ENCODE measurements at places on chromosomes 2 and 18.

DNA sequence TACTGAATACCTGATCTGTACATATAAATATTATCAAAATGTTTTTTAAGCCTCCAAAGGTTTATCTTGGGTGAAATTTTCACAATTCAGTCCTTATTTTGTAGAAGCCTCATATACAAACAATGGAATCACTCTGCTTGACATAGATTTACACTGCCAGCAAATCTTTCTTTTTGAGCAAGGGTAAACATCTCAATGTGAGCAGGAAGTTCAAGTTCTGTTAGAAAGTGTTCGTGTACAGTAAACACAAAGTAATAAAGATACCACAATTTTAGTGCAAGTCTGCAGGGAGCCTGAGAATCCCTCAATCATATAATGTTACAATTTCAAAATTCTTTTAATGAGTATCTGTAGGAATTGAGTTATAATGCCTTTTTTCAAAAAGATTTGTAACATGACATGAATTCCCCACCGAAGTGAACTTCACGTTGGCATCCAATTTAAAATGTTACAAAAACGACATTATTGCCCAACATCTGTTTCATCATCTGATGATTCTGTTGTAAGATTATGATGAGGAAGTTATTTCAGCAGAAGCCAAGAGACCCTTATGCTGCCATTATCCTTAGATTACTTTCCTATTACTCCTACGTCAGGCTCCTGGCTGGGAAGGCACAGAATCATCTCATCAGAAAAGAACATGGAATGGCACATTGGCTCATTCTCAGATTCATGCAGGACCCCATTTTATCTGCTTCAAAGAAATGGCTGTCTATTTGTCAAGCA lies 283.9 kb upstream of the ACVR2A start:
- DNase-seq, result no peak

DNA sequence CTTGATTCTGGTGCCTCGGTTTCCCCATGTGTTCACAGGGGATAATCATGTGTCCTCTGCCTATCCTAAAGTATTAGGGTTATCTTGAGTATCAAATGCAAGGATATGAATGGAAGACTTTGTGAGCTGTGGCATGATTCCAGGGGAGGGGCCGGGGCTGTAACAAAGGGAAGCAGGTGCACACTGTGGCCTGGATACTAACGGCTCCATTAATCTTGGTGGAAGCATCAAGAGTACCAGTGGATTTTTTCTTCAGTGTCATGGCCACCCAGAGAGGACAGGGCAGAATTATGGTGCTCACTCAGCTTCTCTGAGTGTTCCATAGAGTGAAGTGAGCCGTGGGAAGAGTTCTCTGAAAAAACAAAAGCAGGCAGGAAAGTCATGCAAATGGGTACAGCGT lies 320.1 kb downstream of the ALK start:
- DNase-seq, result no peak

DNA sequence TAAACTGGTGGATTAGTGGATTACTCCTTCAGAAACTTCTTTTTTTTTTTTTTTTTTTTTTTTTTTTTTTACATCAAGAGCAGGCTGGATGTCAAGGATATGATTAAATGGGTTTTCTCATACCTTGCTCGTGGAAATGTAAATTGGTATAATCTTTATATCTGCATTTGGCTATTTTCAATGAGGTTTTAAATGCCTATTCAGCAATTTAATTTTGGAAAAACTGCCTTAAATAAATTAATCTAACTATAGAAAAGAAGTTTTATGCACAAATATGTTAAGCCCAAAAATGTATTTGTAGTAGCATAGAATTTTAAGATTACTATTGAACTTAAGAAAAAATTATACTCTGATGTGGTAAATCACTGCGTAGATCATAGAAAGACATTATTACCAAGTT lies 11.4 kb upstream of the GAREM1 start:
- DNase-seq, result no peak

- DNase-seq, result peak; percentile 16
Measured at GRCh38 chr2:173151671-173152401, 76.2 kb downstream of the MAP3K20 start.

- no peak for DNase-seq
Measured at GRCh38 chr18:79259218-79259617, 136.5 kb upstream of the NFATC1 start.

DNA sequence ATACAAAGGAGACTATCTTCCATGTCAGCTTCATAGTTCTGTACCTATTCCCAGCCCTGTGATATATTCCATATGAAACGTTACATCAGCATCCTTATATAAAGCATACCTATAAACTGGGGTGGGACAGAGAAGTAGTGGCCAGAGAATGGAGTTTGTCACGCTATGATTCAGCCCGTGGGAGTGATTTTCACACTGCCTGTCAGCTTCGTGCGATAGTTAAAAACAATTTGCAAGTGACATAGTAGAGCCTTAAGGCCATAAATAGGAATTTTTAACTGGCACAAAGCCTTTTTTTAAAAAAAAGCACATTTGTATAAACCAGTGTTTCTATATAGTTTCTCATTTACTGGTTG lies 30.2 kb downstream of the PKP4 start:
- DNase-seq, result no peak

DNA sequence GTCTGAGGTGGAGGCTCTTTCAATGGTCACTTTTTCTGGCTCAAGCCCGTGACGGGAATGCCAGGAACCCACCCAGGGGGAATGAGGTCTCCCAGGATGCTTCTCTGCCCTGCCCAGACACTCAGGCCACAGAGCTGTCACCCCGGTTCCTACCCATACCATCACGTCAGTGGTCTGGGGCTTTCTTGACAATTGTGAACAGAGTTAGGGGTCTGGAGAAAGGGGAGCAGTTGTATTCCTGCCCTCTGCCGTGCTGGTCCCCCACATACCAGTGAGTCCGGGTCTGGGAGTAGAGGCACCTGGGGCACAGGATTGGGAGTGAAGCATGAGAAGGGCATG lies 97.2 kb downstream of the B3GNT2 start:
- DNase-seq, result no peak

- DNase-seq, result no peak
Measured at GRCh38 chr2:23401427-23402204, 16.6 kb downstream of the KLHL29 start.

DNA sequence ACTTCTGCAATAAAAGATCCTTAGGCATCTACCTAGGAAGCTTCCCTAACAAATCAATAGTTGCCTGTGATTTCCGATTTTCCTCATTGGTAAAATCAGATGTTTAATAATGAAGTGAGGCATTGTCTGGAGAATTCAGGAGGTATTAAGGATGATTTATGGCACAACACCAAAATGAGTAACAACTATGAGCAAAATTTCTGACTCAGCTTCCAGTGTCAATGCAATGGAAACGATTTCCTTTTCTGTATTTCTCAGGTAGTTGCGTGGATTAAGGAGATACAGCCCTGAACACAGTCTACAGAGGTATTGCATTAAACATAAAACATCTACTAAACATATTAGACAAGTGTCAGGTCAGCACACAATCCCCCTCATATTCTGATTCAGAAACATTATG lies 99.5 kb downstream of the EPB41L3 start:
- no peak for DNase-seq

GRCh38 chr18:37537868-37538525 lies 27.6 kb downstream of the CELF4 start:
- peak; percentile 3 for DNase-seq

DNA sequence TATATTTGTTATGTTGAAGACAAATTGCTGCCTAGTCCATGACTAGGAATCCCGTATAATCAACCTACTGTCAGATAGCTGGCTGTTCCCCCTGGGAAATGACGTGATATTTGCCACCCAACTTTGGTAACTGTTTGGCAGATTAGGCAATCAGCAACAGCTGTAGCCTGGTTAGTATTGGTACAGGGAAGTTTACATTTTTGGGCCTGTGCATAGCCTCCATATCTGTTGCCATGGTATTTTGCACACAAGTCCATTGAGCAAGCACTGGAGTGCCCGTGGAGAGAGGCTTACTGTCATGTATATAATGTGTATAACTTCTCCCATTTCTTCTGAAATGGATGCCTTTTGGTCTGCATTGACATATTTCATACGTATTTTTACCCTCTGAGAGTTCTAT lies 27.7 kb downstream of the BIRC6 start:
- no peak for DNase-seq

DNA sequence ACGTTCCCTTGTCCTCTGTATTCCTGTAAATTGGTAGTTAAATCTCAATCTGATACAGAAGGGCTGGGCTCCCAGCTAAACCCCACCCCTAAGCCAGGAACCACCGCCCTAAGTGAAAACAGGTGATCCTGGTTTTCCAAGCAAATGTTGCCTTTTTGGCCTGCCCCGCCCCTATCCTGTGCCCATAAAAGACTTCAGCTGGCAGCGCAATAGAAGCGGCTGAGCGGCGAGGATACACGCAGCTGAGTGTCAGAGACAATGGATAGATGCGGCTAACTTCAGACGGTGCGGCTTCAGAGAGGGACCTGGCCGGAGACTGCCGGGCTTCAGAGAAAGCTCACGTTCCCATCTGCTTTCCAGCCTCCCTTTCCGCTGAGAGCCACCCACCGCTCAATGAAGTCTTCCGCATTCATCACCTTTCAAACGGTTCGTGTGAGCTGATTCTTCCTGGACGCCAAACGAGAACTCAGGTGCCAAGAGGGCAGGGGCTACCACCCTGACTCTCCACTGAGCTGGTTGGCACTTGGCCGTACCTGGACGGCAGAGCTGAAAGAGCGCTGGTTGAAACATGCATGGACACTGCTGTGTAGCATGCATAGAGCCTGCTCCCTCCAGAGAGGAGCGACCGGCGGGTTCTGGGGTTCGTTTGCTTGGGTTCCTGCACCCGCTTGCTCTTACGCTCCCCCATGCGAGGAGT lies 49.5 kb upstream of the POLE4 start:
- DNase-seq, result no peak

DNA sequence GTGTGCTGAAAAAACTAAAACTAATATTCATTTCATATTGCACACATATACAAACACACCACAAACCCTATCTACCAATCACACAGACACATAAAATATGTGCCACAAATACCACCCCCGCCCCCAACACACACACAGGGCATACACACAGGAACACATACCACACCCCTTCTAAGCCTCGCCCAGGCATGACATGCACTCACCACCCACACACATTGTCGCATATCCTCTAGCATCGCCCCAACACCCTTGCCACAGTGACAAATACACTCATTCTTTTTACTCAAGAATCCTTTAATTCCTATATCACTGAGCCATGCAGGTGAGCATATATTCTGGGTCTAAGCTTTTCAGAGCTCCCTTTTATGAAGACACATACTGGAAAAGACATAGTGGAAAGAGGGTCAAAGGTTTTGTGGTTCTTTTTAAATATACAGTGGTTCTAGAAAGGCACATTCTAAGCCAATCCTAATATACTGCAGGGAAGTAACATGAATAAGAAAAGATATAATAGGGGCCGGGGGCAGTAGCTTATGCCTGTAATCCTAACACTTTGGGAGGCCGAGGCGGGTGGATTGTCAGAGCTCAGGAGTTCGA lies 24.5 kb upstream of the LCLAT1 start:
- no peak for DNase-seq

DNA sequence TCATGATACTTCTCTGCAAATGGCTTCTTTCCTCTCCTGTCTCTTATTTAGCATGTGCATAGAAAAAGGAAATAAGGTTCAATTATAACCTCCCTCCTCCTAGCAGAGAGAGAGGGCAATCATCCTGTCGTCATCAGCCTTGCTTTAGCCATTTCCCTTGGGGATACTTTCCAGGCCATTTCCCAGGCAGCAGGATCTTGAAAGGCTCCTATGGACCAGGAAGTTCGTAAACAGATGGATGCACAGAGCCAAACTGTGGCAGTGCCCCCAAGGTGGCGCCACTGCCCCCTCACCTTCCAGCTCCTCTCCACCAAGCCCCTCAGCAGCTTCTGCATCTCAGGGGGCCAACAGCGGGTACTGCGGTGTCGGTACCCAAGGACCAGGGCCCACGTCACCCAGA lies 157.4 kb downstream of the DTNA start:
- no peak for DNase-seq

DNA sequence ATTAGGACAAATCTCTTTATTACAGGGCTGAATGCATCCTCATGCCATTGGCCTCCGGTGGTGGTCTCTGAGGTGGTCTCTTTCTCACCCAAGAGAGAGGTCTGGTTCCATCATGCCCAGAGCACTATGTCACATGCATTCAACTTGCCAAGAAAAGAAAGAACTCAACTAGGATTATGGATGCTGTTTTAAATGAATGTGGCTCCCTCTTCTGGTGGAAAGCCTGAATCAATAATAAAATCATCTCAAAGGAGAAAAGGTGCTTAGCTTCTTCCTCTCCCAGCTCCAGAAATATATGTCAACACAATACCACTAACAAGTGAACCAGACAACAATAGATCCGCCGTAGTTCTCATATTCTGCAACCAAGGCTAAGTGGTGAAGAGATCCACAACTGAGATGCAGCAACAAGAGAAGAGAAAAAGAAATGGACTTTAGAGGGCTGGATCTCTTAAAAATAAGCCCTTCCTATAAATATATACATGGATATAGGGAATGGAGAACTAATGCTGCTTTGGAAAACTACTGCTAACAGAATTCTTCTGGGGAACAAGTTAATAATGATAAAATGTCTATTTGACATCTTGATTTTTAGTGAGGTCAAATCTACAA lies 396.8 kb downstream of the NCKAP5 start:
- DNase-seq, result peak; percentile 31

DNA sequence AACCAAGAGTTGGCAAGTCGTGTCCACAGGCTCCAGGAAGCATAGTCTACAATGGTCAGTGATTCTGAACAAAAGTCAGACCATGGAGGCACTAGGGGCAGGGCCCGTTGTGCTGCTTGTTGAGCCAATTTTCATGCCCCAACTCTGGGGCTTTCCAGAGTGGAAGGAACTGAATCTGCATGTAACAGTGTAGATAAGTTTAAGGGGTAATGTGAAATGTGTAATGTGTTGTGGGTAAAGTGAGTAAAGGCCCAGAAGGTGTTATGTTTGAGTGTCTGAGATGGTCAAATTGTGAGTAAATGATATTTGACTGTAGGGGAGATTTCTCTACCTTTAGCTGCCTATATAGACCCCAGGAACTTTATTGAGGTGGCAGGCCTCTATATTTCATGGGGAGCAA lies 1336.5 kb upstream of the SLC39A10 start:
- DNase-seq, result no peak

DNA sequence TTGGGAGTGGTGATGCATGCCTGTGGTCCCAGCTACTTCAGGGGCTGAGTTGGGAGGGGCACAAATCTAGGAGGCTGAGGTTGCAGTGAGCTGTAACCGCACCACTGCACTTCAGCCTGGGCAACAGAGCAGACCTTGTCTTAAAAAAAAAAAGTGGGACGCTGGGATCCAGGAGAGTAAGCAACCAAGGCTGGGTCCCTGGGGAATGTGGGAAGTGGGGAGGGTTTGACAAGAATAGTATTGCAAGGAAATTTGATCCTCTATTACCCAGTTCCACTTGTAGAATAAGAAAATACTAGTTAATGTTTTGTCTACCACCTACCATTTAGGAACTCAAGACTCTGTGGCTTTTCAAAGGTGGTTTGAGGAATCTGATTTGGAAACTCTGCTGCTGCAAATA lies 21.1 kb upstream of the DYTN start:
- DNase-seq, result no peak

- no peak for DNase-seq
Measured at GRCh38 chr18:9762526-9762925, 54.4 kb downstream of the RAB31 start.

GRCh38 chr2:239991689-239992314 lies 33.3 kb downstream of the NDUFA10 start:
- DNase-seq, result peak; percentile 28

All from AG09309 (cell line).